Omental fat pad (tissue), 4 donors: ENCODE measurements at places on chromosomes 3 and 15.

- no peak for DNase-seq
These were observed 47.5 kb upstream of the ZNF385D start for GRCh38 chr3:21798356-21799088.

- no peak for DNase-seq
These were observed 358.1 kb downstream of the NSUN3 start for GRCh38 chr3:94420931-94421330.

DNA sequence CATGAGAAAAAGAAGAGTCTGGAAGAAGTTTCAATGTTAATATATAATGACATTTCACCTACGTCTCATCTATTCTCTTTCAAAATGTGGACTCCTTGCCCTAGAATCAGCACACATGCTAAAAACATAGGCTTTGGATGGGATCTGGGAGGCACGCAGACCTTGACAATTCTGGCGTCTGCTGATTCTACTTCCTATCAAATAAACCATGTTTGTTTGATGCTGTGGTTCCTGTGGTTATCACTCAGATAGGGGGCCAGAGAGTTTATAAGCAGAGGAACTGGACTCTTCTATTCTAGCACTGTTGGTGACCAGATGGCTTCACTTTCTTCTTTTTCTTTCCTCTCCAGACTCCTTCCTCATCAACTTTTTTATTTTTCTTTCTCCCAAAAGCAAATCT lies 336.8 kb downstream of the DIPK2A start:
- no peak for DNase-seq

DNA sequence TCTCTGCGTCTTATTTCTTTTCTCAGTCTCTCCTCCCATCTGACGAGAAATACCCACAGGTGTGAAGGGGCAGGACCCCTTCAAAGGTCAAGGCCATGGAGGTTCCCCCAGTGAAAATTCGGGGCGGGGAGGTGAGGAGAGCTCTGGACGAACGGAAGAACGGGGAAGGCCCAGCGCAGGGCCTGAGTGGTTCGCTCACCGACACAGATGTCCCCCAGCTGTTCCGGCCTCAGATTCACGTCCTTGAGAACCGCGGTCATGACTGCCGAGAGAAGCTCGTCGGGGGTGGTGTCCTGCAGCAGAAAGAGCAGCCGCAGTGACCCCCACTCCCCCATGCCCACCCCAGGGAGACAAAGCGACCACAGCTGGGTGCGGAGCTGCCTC lies 542 bp downstream of the ACAA1 start:
- no peak for DNase-seq

DNA sequence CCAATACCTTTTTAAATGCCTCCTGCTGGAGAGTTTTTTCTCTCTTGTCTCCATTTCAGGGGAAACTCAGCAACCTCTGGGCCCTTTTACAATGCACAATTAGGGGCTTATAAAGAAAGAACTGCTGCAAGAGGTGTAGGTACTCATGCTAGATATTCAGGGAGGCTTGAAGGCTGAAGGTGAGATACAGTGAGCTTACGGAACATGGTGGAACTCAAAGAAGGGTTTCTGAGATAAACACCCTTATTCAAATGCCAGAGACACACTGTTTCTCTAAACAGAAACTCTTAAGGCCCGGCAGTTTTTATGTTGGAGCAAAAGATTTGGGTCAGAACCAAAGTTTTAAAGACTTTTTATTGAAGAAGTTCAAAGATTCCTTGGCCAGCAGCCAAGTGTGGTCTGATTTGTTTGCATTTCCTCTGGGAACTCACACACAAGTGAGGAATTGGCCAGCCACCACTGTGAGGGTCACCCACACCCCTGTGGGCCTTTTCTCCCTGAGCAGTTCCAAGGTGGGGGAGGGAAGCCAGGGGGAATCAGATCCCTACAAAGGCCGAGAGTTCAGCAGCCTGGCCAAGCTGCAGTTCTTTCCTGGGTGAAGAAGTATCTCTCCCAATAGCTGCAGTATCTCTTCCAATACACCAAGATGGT lies 47.8 kb downstream of the TNFAIP8L3 start:
- no peak for DNase-seq

DNA sequence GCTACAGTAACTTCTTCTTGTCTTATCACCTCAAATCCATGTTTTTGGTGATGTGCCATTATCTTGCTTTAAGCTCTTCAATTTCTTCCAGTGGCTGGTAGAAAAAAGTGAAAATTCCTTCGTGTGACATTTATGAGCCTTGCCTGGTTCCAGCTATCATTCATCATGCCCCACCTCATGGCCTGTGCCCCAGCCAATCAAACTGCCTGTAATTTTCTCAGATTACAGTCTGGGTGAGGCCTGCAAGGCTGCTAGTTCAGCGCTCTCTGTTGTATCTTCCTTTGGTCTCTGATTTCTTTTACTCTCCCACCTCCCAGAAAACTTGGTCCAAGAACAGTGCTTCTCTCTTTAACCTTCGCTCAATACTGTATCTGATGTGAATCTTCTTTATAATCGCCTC lies 249.3 kb upstream of the ZNF717 start:
- no peak for DNase-seq

GRCh38 chr3:157074981-157075380 lies 85.0 kb downstream of the CCNL1 start:
- DNase-seq: no peak

DNA sequence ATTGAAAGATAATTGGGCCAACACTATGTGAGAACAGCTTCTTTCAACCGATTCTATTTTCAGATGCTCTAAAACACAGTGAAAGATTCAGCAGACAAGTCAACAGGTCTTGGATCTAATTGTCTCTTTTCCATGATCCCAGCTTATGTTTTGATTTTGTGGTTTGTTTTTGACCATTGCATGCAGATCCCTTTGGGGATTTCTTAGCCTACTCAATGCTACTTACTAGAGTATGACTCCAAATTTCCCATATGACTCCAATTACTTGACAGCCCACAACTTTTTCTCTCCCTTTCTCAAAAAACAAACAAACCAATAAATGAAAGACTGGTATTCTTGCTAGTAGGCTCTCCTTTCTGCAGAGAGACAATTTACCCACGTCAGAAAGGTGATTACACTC lies 67.1 kb downstream of the KCNH8 start:
- no peak for DNase-seq

- DNase-seq: no peak
These were observed 6.6 kb upstream of the SSR3 start for GRCh38 chr3:156561533-156561932.
